ENCODE measurements at places on chromosomes 13 and 19.

DNA sequence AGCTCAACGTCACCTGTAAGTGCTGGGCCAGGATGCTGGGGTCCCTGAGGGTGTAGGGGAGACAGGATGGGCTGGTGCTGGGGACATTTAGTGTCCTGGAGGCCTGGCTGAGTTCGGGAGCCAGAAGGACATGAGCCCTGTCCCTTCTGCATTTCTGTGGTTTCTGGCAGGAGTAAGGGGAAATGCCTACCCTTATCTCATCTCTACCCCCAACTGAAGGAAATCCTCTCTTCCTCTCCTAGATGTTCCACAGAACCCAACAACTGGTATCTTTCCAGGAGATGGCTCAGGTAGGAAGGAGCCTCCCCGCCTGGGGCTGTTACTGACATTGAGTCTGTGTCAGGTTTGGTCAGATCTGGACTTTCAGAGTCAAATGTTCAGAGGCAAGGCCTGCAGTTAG is 1.2 kb downstream of the CD33 start:
- ATAC-seq, result no peak

- ATAC-seq, result no peak
Measured at GRCh38 chr19:31659897-31660210, 310.6 kb upstream of the TSHZ3 start.

DNA sequence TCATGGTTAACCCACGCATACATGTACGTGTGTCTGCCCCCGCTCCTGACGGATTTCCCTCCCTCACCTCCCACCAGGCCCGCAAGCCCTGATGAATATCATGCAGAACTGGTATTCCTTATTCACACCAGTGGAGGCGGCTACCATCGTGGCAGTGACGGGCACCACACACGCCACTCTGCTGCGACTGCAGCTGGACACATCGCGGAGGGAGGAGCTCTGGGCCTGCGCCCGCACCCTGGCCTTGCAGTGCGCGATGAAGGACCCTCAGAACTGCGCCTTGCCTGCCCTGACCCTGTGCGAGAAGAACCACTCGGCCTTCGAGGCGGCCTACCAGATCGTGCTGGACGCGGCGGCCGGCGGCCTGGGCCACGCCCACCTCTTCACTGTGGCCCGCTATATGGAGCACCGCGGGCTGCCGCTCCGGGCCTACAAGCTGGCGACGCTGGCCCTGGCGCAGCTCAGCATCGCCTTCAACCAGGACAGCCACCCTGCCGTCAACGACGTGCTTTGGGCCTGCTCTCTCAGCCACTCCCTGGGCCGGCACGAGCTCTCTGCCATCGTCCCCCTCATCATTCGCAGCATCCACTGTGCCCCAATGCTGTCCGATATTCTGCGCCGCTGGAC is 35.0 kb downstream of the ZSWIM4 start:
- ATAC-seq, result peak; percentile 2

GRCh38 chr13:113088691-113089020 is 16.9 kb upstream of the F7 start:
- no peak for ATAC-seq

DNA sequence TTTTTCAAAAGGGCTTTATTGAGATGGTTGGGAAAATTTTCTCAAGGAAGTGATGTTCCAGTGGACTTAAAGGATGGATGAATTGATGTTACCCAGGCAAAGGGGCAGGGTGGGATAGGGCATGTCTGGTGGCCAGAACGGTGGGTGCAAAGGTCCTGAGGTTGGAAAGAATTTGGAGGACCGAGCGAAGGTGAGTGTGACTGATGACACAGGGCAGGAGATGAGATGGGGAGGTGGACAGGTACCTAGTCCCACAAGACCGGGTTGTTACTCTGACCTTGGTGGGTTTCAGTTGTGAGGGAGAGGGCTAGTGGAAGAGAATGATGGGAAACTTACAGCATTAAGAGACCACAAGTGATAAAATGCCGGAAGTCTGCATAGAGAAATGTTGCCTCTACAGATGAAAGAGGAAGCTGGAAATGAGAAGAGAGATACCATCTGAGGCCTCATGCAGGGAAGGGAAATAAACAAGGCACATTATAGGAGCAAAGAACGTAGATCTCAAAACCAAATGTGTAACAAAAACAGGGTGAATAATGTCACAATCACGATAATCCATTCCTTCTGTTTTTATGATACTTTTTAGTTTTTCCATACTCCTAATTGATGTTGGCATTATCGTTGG is 4.5 kb downstream of the ADGRE1 start:
- ATAC-seq, result no peak

DNA sequence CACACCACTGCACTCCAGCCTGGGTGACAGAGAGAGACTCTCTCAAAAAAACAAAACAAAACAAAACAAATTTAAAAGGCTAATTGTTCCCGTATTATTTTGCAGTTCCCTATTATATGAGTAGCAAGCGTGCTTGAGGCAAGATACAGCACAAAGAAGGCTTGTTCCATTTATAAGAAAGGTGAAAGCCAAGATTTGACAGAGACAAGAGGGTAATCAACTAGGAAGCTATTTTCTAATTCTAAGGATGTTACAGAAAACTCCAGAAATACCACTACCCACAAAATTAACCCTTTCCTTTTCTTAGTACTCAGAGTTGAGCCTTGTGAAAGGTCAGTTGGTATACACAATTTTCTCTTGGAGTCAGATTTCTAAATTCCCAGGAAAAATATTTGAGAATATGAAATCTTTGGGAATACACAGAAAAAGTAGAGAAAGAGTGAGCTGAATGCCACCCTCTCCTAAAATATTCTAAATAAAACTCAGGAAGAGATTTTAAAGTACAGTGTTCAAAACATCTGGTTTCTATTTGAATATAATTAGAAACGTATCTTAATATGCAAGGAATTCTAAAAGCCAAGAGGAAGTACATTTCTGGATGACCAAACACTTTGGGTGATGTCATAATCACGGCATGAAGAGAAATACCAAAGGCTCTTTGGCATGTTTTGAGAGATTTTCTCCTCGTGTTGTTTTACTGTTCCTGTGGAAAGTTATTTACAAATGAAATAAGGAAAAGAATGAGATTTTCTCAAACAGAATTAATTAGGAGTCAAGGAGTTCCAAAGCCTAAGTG is 63.0 kb upstream of the FLT1 start:
- ATAC-seq, result peak; percentile 86

- no peak for ATAC-seq
Measured at GRCh38 chr19:47507012-47507411, 7.9 kb downstream of the NAPA start.

- no peak for ATAC-seq
Measured at GRCh38 chr13:24106429-24106828, 54.1 kb upstream of the SPATA13 start.

- no peak for ATAC-seq
Measured at GRCh38 chr19:15498156-15498858, 10.0 kb upstream of the CYP4F22 start.

- no peak for ATAC-seq
Measured at GRCh38 chr19:40553885-40554857, 22.5 kb upstream of the SHKBP1 start.

DNA sequence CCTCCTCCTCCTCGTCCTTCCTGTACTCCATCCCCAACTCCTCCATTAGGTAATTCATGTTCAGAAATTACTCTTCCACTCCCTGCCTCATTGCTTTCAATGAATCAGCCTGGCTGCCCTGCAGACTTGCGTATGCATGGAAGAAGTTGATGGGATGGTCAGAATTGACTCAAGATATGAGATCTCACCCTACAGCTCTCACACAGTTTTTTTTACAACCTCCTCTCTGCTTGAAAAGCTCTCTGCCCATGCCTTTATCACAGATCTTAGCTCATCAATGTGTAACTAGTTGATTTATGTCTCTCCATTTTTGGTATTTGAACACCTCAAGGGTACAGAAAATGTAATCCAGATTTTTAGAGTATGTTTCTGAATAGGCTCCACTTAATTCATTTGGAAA is 506.9 kb downstream of the TBC1D4 start:
- no peak for ATAC-seq

- ATAC-seq, result no peak
Measured at GRCh38 chr19:19719798-19720197, 13.1 kb downstream of the ZNF14 start.

DNA sequence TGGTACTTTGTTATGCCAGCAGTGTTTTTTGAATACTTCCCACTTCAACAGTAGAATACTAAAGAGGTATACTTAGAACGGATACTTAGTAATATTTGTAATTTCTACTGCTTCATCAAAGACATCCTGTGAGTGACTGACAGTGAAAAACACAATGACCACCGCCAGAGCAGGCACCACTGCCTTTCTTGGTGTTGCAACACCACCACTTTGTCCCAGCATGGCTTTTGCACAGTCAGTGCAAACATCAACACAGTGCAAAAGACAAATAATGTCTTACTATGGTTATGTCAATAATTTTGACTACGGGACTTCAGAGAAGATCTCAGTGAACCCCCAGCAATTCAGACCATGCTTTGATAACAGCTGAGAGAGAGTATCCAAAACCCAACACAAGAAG is 220.5 kb downstream of the RBM26 start:
- no peak for ATAC-seq

- peak; percentile 87 for ATAC-seq
Measured at GRCh38 chr19:46000491-46001246, 5.4 kb downstream of the CCDC61 start.

DNA sequence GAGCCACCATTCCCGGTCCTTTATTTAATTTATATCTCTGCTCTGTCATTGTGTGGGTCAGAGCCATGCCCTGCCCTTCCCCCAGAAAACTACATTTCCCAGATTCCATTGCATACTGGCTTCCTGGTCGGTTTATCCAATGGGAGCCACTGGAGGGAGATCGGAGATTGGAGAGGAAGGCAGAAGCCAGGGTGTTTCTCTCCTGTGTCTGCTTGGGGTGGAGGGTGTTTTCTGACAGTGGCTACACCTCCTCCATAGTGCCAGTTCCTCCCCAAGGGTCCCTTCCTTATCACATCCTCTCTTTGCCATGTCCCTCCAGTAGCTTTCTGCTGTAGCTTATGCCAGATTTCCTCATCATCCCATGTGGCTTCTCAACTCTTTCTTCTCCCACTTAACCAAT is 19.0 kb downstream of the OLFM2 start:
- ATAC-seq, result peak; percentile 84

GRCh38 chr19:39196860-39197562 is at the start of gene NCCRP1:
Gene NCCRP1, plus strand, starts transcription at chr19:39196964. Its CDS starts 19 bp downstream, at chr19:39196983.
- peak; percentile 19 for ATAC-seq

GRCh38 chr13:29978211-29978610 is 127.8 kb upstream of the UBL3 start:
- no peak for ATAC-seq

GRCh38 chr13:21676611-21677021 is 5.7 kb downstream of the FGF9 start:
- no peak for ATAC-seq

DNA sequence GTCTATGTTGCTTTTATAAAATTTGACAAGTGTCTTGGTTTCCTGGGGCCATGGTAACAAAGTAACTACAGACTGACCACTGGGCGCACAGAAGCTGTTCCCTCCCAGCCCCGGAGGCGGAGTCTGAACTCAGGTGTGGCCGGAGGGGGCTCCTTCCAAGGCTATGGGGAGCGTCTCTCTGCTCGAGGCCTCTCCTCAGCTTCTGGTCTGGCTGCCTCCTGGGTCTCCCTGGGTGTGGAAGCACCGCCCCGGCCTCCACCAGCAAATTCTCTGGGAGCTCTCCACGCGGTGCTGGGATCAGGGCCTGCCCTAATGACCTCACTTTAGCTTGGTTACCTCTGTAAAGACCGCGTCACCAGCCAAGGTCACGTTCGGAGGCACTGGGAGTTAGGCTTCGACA is 45.7 kb upstream of the F7 start:
- no peak for ATAC-seq

DNA sequence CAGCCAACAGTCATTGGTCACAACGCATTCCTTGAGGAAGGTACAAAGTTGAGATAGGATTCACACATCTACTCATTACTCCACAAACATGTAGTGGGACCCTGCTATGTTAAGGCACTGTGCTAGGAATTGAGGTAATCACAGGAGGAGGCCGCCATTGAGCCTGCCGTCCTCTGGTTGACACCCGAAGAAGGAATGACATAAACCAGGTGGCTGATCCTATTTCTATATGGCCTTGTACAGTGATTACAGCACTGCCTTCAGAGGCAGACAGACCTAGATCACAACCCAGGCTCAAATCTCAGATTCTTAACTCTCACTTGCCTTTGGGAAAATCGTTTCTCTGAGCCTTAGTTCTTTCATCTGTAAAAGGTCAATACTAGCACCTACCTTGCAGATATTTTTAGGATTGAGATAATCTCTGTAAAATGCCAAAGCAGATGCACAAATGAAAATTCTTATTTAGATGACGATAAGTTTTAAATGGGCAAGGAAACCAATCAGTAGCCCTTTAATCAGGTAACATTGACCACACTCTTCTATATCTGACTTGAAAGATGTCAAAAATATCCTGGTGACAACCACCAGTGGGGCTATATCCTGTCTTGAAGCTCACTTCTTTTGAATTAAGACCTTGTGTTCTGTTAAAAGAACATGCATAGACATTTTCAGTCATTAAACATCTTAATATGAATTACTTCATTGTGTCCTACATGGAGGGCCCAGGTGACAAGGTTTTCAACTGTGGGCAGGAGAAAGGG is 251.6 kb downstream of the KCTD12 start:
- no peak for ATAC-seq

GRCh38 chr13:19604306-19604705 is 29.2 kb upstream of the MPHOSPH8 start:
- no peak for ATAC-seq

- no peak for ATAC-seq
Measured at GRCh38 chr13:113226873-113227450, 17.5 kb downstream of the CUL4A start.

DNA sequence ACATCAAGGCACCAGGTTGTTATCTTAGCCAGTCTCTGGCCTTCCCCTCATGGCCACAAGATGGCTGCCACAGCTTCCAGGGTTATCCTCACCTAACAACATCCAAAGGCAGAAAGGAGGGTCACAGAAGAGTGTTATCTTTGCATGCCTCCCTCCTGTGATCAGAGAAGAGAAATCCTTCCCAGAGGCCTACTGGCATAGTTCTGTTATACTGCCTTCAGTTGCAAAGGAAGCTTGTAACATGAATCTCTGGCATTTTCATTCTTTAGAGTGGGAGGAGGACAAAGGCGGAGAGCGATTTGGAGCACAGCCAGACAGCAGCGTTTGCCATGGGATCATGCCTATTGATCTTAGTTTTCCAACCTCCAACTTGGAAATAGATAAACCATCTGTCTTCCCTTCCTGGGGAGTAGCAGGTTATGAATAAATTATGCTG is 135.7 kb downstream of the DNAJC15 start:
- ATAC-seq, result peak; percentile 47

DNA sequence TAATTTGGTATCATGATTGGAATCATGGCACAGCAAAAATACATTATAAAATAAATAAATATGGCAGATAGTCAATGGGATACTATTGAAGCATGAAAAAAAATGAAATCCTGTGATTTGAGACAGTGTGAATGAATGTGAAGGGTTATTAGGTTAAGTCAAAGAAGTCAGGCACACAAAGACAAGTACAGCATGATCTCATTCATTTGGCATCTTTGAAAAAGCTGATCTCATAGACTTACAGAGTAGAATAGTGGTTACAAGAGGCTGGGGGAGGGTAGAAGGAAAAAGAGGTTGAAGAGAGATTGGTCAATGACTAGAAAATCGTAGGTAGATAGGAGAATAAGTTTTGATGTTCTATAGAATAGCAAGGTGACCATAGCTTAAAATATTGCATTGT is 295.1 kb upstream of the SLITRK5 start:
- no peak for ATAC-seq

All from SK-N-SH treated with all-trans-retinoic acid at 6 μM for 48 hours (cell line).